ENCODE measurements at places on chromosomes 6 and 20.

DNA sequence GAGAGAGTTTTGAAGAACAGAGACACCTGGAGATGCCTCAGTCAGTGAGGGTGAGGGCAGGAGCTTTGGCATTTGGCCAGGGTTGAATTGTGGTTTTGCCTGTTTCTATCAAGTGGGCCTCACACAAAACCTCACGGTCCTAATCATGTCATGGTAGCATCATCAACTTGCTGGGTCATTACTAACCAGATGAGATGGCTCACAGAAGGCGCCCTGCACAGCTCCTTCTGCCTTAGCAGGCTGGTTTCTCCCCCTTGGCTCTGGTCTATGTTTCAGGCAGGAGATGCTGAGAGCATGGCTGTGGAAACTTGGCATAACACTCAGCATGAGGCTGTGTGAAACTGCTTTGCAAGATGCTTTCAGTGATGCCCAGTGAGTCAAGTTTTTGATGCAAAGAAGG is 99.3 kb downstream of the LRRC1 start:
- no peaks in the 10 kb centered on the region for H3K27me3 ChIP-seq
- H3K36me3 ChIP-seq, result peaks cover 17% of the 10 kb centered on the region
- peaks cover 3% of the 10 kb centered on the region for H3K4me1 ChIP-seq
- no peak for DNase-seq

- peak overlapping the region; percentile 40 for H3K27ac ChIP-seq
- DNase-seq, result peak; percentile 68
- H3K27me3 ChIP-seq, result no peaks in the 10 kb centered on the region
- H3K4me3 ChIP-seq, result peak overlapping the region; percentile 66
- H3K4me1 ChIP-seq, result peaks cover 53% of the 10 kb centered on the region
Observed at GRCh38 chr20:35502352-35502751, 27.1 kb downstream of the C20orf173 start.

DNA sequence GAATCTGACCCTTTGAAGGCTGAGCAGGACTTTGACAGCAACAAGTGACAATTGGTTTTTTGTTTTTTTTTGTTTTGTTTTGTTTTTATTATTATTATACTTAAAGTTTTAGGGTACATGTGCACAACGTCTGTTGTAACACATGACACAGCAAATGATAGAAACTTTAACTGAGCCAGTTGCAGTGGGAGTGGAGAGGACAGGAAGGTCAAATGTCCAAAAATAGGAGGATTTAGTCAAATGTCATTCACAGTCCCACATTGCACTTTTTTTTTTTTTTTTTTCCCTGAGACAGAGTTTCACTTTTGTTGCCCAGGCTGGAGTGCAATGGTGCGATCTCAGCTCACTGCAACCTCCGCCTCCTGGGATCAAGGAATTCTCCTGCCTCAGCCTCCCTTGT is 223.0 kb downstream of the HIVEP2 start:
- peaks cover 6% of the 10 kb centered on the region for H3K36me3 ChIP-seq
- H3K27me3 ChIP-seq, result no peaks in the 10 kb centered on the region
- no peak overlapping the region for H3K27ac ChIP-seq
- no peak overlapping the region for H3K4me3 ChIP-seq
- peaks cover 8% of the 10 kb centered on the region for H3K4me1 ChIP-seq

- H3K36me3 ChIP-seq, result peaks cover 13% of the 10 kb centered on the region
- no peak for DNase-seq
- H3K27ac ChIP-seq, result peak overlapping the region; percentile 81
Observed at GRCh38 chr6:41728073-41728936, 7.1 kb downstream of the TFEB start.

DNA sequence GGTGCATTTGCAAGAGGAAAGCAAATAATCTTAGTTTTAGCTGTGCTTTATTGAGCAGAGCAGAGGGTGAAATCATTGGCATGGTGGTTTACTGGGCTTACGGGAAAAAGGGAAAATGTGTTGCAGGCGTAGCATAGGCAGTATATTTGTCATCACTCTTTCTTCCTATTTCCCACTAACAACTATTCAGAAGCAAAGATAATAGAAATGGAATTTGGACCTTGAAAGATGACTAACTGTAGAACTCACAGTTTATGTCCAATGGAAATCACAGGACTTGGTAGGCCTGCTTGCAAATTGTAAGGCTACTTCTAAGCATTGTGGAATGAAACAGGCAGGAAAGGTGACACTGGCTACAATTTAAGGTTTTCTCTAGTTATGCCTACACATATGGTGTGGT is 611.9 kb upstream of the MAN1A1 start:
- no peaks in the 10 kb centered on the region for H3K4me1 ChIP-seq
- no peaks in the 10 kb centered on the region for H3K36me3 ChIP-seq
- DNase-seq, result no peak
- no peak overlapping the region for H3K27ac ChIP-seq
- H3K4me3 ChIP-seq, result no peak overlapping the region

GRCh38 chr6:156782691-156783320 is 5.6 kb downstream of the ARID1B start:
- no peak for DNase-seq
- H3K4me3 ChIP-seq, result peak overlapping the region; percentile 90
- peak overlapping the region; percentile 93 for H3K27ac ChIP-seq
- peaks cover 35% of the 10 kb centered on the region for H3K4me1 ChIP-seq
- no peaks in the 10 kb centered on the region for H3K27me3 ChIP-seq

DNA sequence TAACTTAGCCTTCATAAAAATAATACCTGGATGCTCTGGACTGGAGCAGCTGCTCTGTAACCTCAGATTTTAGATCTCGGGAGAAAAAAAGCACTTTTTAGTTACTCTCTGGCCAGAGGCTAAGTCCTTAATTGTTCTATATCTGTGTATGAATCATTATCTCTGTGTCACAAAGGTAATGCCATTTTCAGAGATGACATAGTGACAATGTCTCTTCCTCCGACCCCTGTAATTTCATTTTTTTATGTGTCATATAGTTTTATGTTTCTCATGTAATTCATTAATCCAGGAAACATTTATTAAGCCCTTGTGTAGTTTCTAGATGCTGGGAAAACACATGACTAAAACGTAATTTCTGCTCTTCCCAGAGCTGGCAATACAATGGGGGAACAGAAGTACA is 55.6 kb downstream of the SENP6 start:
- H3K27ac ChIP-seq, result peak overlapping the region; percentile 21
- no peaks in the 10 kb centered on the region for H3K27me3 ChIP-seq
- no peak for DNase-seq
- H3K36me3 ChIP-seq, result peaks cover 28% of the 10 kb centered on the region

- DNase-seq, result no peak
- no peaks in the 10 kb centered on the region for H3K27me3 ChIP-seq
- peaks cover 33% of the 10 kb centered on the region for H3K4me1 ChIP-seq
- peaks cover 13% of the 10 kb centered on the region for H3K36me3 ChIP-seq
- H3K27ac ChIP-seq, result no peak overlapping the region
Observed at GRCh38 chr6:43016943-43017334, 2.9 kb downstream of the KLHDC3 start.

DNA sequence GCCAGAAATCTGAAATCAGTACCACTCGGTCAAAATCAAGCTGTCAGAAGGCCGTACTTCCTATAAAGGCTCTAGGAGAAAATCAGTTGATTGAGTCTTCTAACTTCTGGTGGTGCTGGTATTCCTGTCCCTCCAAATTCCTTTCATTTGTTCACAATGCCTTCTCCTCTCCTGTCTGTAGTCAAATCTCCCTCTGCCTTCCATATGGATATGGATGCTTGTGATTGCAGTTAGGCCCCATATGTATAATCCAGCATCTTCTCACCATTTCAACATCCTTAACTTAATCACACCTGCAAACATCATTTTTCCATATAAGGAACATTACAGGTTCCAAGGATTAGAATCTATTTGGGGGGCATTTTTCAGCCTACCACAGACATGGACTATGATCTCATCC is 287.8 kb upstream of the THEMIS start:
- no peaks in the 10 kb centered on the region for H3K27me3 ChIP-seq
- H3K4me1 ChIP-seq, result peaks cover 3% of the 10 kb centered on the region
- no peak for DNase-seq
- H3K36me3 ChIP-seq, result peaks cover 5% of the 10 kb centered on the region
- H3K27ac ChIP-seq, result peak overlapping the region; percentile 58
- no peak overlapping the region for H3K4me3 ChIP-seq

DNA sequence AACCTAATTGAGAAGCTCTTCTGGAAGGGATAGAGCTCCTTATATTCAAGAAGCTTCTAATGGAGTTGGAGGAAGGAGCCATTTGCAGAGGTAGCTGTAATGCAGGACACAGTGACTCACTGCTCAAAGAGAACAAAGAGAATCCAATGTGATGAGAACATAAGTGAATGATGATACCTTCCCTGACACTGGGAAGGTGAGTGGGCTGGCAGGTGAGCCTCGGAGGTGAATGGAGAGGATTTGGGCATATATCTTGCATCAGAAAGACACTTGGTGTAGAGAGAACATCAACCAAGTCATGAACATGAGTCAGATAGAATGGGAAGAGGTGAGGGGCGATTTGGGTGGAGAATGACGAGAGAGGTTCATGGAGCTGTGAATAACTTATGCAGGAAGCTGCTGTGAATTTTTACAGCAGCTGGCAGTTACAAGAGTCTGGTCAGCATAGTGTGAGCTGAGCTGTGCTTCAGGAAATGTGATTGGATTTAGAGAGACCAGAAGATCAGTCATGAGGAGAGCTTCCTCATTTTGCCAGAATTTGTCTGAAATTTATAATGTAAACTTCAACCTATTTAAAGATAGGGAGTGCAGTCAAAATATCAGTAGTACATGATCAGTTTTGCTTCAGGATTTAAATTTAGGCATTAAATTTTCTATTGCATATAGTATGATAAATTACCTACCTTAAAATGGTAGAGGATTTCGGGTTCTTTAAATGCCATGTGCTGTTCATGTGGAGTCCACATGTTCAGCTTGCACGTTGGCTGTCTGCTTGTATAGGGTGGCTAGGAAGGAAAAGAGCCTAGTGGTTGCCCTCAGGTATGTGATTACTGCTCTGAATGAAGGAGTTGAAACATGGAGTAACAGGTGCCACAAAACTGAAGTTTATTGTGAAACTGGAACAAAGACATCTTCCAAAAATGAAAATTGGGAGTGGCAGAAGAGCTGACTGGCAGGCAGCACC is 59.2 kb upstream of the KIF25 start:
- no peak overlapping the region for H3K27ac ChIP-seq
- H3K27me3 ChIP-seq, result no peaks in the 10 kb centered on the region
- H3K4me1 ChIP-seq, result peaks cover 4% of the 10 kb centered on the region
- H3K36me3 ChIP-seq, result peaks cover 14% of the 10 kb centered on the region
- no peak overlapping the region for H3K4me3 ChIP-seq
- DNase-seq, result no peak

- H3K27ac ChIP-seq, result no peak overlapping the region
- H3K36me3 ChIP-seq, result no peaks in the 10 kb centered on the region
- DNase-seq, result no peak
- no peak overlapping the region for H3K4me3 ChIP-seq
Observed at GRCh38 chr6:56406276-56407269, 159.2 kb upstream of the COL21A1 start.

DNA sequence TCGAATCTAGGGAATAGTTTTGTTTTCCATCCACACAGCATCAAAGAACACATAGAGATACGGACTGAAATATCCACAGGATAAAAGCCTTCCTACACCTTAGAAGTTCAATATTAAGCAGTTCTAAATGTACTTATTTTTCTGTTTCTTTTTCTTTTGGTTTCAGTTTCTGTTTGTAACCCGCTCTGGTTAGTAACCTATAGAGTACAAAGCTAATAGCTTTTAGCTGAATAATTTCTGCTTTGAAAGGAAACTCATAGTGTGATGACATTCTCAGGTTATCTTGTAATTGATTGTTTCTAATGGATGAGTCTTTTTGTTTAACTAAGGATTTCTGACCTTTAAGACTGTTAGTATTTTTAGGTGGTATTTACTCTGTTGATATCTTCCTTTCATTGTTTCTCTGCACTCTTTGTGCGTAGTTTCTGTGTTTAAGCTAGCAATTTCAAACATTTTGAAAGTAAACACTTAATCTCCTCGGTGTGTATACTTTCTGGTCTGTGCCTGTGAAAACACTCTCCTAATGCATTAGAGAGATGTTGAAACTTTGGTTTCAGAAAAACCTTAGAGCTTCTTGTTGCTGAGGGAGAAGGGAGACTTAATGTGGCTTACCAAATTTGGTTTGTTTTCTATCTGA is 385.5 kb downstream of the HDGFL1 start:
- DNase-seq, result no peak
- no peak overlapping the region for H3K27ac ChIP-seq
- peak overlapping the region; percentile 41 for H3K4me3 ChIP-seq
- H3K36me3 ChIP-seq, result no peaks in the 10 kb centered on the region

- no peaks in the 10 kb centered on the region for H3K27me3 ChIP-seq
- no peak for DNase-seq
- no peaks in the 10 kb centered on the region for H3K36me3 ChIP-seq
- no peak overlapping the region for H3K27ac ChIP-seq
- no peaks in the 10 kb centered on the region for H3K4me1 ChIP-seq
Observed at GRCh38 chr6:153621491-153621890, 417.5 kb upstream of the OPRM1 start.
